ENCODE measurements at places on chromosomes 12 and 14.

DNA sequence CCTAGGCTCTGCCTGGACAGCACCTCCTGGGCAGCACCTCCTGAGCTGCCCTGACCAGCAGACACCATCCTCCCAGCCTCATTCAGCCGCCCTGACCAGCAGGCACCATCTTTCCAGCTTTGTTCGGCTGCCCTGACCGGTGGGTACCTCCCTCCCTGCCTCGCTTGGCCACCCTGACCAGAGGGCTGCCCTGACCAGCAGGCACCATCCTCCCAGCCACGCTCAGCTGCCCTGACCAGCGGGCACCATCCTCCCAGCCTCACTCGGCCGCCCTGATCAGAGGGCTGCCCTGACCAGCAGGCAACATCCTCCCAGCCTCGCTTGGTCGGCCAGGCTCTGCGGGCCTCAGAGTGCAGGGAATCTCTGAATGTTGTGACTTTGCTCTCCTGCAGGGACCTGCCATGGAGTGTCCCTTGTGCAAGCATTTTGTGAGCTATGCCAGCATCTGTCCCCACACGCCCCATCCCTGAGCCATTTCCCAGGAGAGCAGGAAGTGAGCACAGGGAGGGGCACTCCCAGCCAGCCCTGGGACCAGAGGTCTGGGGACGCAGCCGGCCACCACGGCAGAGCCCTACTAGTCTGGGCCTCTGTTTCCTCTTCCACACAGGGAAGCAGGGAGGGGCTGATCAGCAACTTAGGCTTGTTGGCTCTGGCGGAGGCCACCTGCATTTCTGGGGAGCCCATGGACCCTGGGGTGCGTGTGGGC lies 265.5 kb downstream of the SEC23A start:
- no peak for DNase-seq

DNA sequence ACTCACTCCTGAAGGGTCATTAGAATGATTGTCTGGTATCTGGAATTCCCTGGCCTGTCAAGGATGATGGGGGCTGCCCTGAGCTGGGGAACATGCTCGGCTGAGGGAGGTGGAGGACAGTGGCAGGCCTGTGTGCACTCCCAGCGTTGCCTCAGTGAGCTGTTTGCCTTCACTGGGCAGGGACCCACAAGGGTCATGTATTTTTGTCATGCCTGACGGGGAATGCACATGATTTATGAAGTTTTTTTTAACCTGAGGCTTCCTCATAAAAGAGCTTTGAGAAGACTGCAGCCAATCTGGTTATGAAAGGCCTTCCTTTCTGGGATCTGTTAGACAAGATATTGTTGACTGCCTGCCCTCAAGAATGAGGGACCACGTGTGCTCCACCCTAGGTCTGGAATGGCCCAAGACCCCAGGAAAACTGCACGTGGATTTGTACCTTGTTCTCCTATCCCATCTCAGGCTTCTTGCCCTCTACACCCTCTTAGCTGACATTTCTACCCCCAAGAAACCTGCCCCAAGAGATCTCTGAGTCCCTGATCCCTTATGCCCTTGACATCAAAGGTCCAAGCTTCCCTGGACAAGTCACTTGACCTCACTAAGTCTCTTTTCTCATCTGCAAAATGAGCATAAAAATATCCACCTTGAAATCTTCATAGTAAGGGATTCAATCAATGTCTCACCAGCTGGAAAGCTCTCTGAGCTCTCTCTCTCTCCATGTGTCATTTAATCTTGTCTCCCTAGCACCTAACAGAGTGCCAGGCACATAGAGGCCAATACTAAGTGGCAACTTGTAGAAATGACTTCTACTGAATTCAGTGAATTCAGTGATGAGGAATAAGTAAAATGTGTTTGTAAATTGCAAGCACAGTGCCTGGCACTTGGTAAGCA lies 24.5 kb upstream of the COL2A1 start:
- DNase-seq, result no peak

DNA sequence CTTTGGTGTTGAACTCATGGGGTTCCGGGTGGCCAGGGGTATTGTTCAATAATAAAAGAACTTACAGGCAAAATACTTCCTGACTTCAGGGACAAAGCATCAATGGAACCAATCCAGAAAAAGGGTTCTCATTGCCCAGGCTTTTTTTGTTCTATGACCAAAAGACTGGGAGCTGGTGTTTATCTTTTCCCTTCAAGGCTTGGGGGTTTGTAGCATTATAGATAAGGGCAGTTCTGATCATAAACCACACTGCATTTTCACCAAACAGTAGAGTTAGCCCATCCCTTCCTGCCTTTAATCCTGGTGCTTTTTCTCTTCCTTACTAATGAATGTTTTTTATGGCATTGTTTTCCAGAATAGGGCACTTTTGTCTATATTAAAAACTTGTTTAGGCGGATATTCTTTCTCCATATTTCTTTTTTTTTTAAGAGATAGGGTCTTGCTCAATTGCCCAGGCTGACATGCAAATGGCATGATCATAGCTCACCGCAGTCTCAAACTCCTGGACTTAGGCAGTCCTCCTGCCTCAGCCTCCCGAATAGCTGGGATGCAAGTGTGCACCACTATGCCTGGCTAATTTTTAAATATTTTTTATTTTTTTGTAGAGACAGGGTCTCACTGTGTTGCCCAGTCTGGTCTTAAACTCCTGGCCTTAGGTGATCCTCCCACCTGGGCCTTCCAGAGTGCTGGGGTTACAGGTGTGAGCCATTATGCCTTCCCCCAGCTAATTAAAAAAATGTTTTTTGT lies 9.7 kb downstream of the FUT8 start:
- no peak for DNase-seq

DNA sequence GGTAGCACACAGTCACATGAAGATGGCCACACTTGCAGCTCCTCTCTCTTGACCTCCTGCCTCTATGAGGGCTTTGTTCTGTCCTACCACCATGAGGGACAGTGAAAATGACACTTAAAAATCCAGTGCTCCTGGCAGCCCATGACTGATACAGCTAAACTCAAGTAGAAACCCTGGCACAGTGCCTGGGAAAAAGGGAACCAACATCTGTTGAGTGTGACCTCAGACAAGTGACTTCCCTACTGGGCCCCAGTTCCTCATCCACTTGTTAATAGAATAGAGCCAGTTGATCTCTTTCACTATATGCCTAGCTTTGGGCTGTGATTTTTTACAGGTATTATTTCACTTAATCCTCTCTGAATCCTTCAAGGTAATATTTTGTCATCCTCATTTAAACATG lies 4.8 kb downstream of the GUCY2C start:
- DNase-seq, result no peak

GRCh38 chr12:67222302-67222701 lies 46.9 kb upstream of the CAND1 start:
- DNase-seq, result peak; percentile 0

DNA sequence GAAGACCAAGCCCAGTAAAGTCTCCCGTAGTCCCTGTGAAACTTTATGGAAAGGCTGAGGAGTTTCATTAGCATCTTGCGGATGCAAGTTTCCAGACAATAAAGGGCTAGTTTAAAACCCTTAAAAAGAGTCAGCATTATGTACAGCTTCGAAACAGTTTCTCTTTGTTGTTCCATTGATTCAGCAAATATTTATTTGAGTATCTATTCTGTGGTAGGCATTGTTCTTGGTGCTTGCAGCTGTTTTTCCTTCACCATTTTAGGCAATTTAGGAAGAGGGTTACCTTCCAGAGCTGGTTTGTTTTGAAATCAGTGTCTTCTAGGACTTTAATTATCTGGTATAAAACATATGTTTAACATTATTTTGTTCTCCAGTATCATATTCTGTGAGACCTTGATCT lies 1.5 kb downstream of the SLIRP start:
- DNase-seq, result no peak

GRCh38 chr12:66934302-66935062 lies 255.6 kb upstream of the GRIP1 start:
- no peak for DNase-seq

DNA sequence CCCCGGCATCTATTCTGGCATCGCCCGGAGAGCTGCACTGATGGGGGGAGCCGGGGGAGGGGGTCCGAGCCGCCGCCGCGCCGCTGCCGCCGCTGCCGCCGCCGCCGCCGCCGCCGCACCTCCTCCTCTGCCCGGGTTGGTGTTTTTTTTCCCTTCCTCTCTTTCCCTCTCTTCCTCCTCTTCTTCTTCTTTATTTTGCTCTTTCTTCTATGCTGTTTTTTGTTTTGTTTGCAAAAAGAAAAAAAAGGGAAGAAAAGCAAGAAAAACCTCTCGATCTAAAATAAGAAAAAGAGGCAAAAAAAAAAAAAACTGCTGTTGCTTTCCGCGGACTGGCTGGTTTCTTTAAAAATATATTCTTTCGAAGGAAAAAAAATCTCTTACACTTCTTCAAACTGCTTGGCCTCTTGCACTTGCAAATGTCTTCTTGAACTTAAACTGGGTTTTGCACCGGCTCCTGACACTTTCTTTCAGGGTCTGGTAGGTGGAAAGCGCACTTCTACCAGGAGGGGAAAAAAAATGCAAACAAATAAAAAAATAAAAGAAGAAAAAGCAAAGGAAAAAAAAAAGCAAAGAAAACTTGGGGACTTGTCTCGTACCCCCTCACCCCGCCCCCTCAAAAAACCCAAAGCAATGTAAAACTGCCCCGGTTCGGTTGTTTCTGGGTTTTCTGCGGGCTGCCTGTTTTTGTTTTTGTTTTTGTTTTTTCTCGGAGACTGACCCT lies 616 bp downstream of the BCL11B start:
- no peak for DNase-seq

- DNase-seq, result no peak
These were observed 17.8 kb downstream of the STK38L start for GRCh38 chr12:27261866-27262265.

DNA sequence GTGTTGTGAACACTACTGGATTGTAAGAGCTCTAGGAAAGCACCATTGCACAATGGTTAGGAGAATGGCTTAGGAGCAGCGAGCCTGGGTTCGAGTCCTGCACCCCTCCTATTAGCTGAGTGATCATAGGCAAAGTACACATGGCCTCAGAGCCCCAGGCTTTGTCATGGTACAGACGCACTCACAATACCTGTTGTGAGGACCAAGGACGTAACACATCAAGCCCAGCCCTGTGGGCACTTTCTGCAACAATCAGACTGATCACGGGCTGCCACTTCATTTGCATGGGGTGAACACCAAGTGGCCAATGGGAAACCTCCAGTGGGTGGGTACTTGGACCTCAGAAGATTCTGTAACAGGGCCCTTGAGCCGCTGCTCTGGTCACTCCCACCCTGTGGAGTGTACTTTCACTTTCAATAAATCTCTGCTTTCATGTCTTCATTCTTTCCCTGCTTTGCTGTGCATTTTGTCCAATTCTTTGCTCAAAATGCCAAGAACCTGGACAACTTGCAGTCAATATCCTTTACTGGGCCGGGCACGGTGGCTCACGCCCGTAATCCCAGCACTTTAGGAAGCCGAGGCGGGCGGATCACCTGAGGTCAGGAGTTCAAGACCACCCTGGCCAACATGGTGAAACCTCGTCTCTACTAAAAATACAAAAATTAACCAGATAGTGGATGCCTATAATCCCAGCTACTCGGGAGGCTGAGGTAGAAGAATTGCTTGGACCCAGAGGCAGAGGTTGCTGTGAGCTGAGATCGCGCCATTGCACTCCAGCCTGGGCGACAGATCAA lies 28.2 kb downstream of the GLRX5 start:
- DNase-seq, result no peak

- DNase-seq, result no peak
These were observed 562.2 kb downstream of the VRK1 start for GRCh38 chr14:97359341-97359740.

DNA sequence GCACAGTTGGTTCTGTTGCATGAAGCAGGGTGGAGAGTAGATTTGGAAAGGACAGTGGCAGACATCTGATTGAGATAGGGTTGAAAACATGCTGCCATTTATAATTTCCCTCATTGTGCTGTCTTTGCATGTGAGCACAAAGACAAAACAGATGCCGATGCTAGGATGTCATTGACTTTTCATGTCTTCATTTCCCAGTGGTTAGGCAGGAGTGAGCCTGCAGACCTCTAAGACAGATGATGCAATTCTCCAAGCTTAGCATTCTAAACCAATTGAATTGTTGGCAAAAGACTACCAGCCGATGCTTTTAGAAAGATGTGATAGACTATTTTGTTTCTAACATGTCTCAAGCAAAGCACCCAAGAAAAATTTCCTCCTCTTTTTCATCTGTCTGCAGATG lies 37.1 kb upstream of the PELI2 start:
- DNase-seq, result no peak

- no peak for DNase-seq
These were observed 17.3 kb downstream of the HIP1R start for GRCh38 chr12:122852336-122853275.

DNA sequence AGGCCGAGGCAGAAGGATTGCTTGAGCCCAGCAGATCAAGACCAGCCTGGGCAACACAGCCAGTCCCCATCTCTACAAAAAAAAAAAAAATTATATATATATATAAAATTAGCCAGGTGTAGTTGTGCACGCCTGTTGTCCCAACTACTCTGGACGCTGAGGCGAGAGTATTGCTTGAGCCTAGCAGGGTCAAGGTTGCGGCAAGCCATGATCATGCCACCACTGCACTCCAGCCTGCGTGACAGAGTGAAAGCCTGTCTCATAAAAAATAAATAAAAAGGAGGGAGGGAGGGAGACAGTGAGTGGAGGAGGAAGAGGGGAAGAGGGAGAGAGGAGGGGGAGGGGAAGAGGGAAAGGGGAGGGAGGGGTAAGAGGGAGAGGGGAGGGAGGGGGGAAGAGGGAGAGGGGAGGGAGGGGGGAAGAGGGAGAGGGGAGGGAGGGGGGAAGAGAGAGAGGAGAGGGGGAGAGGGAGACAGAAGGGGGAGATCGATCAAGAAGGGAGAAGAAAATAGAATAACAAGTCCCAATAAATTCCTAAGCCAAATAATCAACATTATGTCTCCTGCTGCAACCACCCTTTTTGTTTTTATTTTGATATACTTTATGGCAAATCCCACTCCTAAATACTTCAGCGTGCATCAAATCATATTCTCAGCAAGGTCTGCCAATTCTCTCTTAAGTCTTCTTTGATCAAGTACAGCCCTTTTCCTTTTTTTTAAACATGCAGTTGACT lies 163.9 kb downstream of the MED13L start:
- peak; percentile 24 for DNase-seq

- DNase-seq, result no peak
These were observed 1.8 kb downstream of the BDKRB2 start for GRCh38 chr14:96206461-96206860.

GRCh38 chr14:90681929-90682328 lies 134.3 kb downstream of the TTC7B start:
- DNase-seq, result peak; percentile 21

- DNase-seq, result peak; percentile 64
These were observed 2.6 kb upstream of the KLRK1 start for GRCh38 chr12:10392394-10392930.

GRCh38 chr12:42824327-42824726 lies 234.8 kb upstream of the PRICKLE1 start:
- no peak for DNase-seq

DNA sequence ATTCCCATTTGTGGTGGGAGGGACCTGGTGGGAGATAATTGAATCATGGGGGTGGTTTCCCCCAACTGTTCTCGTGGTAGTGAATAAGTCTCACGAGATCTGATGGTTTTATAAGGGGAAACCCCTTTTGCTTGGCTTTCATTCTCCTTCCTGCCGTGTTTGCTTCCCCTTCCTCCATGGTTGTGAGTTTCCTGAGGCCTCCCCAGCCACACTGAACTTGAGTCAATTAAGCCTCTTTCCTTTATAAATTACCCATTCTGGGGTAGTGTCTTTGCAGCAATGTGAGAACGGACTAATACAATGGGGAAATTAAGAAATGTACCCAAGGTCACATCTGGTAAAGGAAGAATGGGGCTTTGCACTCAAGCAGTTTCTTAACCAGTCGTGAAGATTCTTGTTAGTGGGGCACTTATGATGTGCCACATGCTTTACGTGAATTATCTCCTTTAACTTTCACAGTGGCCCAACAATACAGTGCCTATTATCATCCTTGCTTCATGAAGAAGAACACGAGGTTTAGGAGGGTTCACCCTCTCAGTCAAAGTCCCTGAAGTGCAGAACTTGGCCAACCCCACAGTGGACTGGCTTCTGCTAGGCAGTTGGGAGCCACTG lies 234.3 kb downstream of the EFCAB11 start:
- no peak for DNase-seq
